ENCODE measurements at places on chromosomes 5 and 9. TPM values are rescaled to one million over a fixed set of nuclear protein-coding genes. Genes with fewer than 3 reads are reported as not detected.

PCDHGA11 gene
- 5.4 TPM for total RNA-seq

PCDHGA4 gene
- total RNA-seq = 5.4 TPM

RANBP3L gene
- total RNA-seq = not detected

PAPPA gene
- total RNA-seq = 12.4 TPM

- DNase-seq = no peak
Observed at GRCh38 chr9:93309889-93310425, 126.0 kb downstream of the WNK2 start.

GRCh38 chr9:78932849-78933627 is 636.1 kb downstream of the PSAT1 start:
- peak; percentile 85 for DNase-seq

PCDHGB6 gene
- 2.8 TPM for total RNA-seq

- no peak for DNase-seq
Observed at GRCh38 chr5:56467176-56467717, 234.1 kb upstream of the ANKRD55 start.

DNA sequence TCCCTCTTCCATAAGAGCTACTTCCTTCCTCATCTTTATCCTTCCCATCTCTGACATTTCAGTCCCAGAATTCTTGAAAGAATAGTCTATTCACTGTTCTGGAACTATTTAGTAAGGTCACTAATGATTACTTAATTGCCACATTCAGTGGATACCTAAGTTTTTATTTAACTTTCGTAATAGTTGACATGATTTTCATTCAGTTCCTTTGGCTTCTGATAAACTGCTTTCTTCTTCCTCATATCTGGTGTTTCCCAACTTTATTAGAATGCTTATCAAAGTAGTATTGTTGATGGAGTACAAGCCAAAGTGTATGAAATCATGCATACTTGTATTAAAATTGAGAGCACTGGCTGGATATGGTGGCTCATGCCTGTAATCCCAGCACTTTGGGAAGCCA is 10.8 kb downstream of the UBE2D2 start:
- DNase-seq = no peak

SEMA5A gene
- 12.5 TPM for total RNA-seq

DNA sequence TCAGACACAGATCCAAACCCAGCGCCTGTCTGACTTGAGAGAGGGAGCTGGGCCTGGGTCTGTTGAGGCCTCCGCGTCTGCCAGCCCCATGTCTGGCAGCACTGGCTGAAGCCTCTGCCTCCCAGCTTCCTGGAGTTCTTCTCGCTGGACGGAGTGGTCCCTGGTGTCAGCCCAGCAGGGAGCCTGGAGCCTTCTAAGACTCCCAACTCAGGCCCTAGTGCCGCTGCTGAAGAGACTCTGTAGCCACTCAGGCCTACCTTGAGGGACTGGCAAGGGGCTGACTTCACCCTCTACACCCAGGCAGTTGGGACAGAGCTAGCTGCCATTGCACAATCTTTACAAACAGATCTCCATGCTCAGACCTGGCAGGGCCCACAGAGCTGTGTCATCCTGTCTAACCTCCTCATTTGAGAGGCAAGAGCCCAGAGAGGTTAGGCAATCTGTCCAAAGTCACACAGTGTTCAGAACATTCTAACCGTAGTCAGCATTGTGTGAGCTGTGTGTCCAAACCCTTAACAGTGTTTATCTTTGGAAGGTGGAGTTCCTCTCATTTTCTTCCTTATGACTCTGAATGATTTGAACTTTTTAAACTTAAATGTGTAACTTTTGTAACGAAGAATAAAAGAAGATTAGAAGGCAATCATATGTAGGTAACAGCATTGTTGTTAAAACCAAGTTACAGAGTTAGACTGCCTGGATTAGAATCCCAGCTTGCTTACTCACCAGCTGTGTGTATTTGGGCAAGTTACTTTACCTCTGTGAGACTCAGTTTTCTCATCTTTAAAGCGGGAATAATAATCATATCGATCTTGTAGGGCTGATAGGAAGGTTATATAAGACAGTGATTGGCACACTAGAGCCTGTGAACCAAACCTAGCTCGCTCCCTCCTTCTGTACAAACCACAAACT is 4.6 kb upstream of the DUSP1 start:
- peak; percentile 90 for DNase-seq

CDH6 gene
- total RNA-seq = 232 TPM

DNA sequence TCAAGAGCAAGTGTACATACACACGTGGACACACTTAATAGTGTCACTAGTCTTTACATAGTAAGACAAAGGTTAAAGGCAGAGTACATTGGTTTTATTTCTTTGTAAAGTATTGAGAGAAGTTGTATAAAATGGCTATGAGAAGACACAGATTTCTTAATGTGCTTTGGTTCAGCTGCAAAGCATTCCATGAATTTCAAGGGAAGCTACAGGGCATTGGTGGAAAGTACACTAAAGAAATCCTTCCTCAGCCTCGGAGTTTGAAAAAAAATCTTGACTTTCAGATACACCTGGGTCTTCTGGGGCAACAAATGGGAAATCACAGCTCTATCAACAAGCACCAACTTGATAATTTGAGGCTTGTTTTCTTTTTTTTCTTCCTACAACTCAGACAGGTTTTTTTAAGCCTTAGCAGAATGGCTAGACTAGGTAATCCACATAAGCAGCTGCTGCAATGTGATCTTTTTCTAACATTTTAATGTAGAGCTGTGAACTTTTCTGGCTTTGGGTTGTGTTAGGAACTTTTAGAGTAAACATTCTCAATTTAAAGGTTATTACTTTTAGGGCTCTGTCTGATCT is 140.4 kb upstream of the FST start:
- peak; percentile 43 for DNase-seq

DNA sequence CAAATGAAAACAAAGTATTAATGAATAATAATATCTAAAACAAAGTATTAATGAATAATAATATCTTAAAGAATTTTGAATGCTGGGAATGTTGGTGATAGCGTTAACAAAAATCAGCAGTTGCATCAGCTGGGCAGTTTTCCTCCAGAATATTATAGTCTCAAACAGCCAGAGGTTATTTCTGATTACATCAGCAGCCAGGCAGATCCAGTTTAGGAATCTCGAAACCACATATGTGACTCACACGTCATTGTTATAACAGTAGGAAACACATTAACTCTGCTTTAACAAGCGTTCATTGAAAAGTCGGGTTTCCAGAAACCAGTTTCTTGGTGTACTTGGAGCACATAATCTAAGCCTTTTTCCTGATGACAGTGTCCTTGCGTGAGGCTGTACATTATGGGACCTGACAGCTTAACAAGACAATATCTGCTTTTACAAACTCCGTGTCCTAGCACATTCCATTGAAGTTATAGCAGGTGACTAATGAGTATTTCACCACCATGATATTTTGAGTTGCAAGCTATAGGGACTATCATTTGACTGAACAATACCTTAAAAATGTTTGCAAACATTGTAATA is 559.5 kb upstream of the KLF4 start:
- peak; percentile 97 for DNase-seq

GRCh38 chr9:97502222-97502983 is 937 bp downstream of the TMOD1 start:
- no peak for DNase-seq

DNA sequence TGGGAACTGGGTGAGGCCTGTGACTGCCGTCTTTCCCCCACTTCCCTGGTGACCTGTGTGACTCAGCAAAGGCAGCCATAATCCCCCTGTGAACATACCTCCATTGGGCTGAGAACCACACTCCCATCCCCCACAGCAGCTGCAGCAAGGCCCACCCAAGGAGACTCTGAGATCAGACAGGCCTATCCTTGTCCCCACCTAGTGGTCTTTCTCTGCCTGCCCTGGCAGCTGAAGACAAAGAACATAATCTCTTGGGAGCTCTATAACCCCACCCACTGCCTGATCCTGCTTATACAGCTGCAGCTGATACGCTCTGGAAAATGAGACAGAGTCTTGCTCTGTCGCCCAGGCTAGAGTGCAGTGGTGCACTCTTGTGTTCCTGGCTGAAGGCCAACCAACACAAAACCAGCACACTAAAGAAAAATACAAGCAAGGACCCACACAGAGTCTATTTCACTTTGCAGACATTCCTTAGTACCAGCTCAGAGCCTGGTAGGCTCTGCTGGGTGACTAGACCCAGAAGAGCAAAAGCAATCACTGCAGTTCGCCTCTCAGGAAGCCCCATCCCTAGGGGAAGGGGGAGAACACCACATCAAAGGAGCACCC is 106.7 kb downstream of the MCTP1 start:
- DNase-seq = no peak

ACTBL2 gene
- total RNA-seq = 1.7 TPM

SCGB3A1 gene
- total RNA-seq = not detected

DNA sequence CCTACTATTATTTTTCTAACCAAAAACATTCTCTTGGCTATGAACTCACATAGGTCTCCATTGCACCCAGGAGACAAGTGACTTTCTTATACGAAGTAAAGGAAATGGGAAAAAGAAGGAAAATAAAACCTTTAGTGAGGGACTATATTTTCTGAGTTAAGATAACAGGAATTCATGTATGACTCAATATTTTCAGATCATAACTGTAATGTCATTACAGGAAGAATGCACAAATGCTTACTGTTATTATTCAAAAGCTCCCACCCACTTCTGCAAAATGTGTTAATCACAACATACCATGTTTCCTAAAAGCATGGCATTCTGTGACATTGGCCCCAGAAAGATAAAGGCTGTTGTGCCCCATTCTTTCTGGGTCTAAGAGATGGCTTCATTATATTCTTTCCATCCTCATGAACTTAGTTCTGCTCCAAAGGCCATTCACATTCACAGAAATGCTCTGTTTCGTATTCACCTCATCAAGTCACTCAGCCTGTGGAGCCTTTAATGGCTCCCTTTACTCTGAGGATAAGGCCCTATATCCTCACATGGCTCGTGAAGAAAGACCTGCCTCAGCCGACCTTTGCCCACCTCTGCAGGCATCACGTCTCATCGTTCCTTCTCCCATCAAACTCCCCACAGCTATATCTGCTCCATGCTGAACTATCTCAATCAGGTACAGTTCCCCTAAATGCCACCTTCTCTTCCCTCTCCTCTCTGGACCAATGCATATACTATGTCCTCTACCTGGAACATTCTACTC is 77.0 kb downstream of the ABCA1 start:
- peak; percentile 36 for DNase-seq

- DNase-seq = no peak
Observed at GRCh38 chr5:79772651-79773050, 83.0 kb downstream of the CMYA5 start.

GRCh38 chr5:13303445-13303844 is 641.0 kb downstream of the DNAH5 start:
- DNase-seq = no peak

- peak; percentile 10 for DNase-seq
Observed at GRCh38 chr9:89195131-89195797, 16.6 kb upstream of the SHC3 start.

ADAM19 gene
- 38.3 TPM for total RNA-seq

- no peak for DNase-seq
Observed at GRCh38 chr5:1416856-1417469, 28.3 kb downstream of the SLC6A3 start.

DNA sequence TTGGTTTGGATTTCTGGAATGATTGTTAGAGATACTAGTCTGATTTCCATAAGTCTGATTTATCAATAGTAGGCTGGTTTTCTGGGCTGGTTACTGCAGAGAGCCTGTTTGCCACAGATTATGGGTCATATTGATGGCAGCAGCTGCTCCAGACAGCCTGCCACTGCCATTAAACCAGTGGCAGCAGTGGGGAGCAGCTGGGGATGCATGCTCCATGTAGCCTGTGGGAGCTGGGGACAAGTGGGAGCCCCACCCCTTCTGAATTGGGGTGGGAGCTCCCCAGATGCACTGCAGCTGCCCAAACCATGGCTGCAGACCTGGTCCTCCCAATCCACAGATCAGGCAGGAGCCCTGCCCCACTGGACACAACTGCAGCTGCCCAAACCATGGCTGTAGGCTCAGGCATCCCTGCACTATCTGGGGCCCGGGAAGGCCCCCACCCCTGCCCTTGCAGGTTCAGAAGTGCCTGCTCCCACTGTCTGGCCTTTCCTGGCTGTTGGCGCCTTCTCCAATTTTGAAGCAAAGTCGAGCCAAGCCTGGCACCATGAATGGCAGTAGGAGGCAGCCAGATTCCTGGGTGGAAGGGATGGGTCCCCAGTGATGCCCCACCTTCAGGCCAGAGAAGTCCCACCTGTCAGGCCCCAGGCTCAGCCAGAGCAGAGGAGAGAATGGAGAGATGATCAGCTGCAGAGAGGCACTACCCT is 402.9 kb upstream of the TYRP1 start:
- DNase-seq = no peak

POLK gene
- total RNA-seq = 24.4 TPM
